ENCODE measurements at places on chromosomes 2 and 18.

- no peak for DNase-seq
Measured at GRCh38 chr2:216081012-216081411, 597 bp downstream of the PECR start.

GRCh38 chr2:953975-954686, 3.5 kb downstream of the SNTG2 start:
- no peak for DNase-seq

GRCh38 chr2:75565472-75566462, 5.0 kb upstream of the EVA1A start:
- no peak for DNase-seq

- DNase-seq: no peak
Measured at GRCh38 chr2:242011516-242011915, 142.0 kb downstream of the RTP5 start.

DNA sequence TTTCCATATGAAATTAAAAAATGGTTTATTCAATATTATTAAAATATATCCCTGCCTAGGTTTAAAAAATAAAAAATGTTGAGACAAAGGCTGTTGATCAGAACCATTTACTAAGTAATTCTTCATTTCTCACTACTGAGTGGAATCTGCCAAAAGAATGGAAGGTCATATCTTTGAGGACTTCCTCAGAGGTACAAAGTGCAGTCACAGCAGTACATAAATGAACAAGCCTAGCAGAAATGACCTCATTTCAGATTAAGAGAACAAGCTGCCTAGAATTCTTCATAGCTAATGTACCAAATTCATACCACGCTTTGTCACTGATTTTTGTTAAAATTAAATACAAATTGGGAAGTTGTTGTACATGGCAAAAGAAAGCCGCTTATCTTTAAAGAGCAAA, 318.9 kb upstream of the TFPI start:
- DNase-seq: no peak

DNA sequence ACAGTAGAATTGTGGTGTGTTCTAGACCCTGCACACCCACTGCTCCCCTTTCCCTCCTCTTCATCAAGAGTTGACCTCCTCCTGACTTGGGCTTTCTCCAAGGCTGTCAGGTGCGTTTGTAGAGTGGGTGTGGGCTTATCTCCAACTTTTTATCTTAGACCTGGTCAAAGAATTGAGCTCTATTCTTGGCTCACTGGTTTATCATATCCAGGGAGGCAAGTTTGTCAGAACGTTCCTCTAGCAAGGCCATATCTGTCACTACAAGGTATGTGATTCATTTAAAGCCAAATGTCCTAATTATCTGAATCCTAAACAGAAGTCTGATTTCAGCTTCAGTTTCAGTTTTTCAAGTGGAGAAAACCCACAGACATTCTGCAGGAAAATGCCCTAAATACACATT, 117.1 kb upstream of the MGAT5 start:
- no peak for DNase-seq

DNA sequence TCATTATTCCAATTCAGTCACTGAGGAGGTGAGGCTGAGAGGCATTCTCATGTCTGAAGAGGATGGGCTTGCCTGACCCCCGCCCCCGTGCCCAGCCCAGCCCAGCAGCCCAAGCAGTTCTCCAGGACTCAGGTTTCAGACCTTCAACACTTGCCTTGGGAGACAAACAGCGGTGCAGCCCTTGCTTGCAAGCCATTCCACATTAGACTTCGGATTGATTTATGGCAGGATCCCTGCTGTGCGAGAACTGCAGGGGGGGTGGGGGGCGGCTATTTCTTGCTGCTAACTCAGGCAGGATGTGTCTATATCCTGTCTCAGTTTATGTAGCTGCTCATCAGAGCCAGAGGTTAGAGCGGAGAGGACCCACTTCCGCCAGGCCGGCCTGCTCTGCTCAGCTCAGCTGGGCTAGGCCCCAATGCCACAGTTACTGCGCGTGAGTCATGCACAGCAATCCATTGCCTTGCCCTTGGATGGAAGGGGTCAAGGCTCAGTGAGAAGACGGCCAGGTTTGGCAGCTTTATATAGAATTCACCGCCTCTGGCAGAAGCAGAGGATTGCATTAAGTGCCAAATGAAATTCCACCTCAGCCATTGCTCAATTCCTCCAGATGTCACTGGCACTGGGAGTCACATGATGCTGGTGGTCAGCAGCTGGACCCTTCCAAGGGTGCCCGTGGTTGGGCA, 1.8 kb downstream of the GYPC start:
- DNase-seq: no peak

- DNase-seq: no peak
Measured at GRCh38 chr2:166891727-166892126, 3.4 kb downstream of the XIRP2 start.

DNA sequence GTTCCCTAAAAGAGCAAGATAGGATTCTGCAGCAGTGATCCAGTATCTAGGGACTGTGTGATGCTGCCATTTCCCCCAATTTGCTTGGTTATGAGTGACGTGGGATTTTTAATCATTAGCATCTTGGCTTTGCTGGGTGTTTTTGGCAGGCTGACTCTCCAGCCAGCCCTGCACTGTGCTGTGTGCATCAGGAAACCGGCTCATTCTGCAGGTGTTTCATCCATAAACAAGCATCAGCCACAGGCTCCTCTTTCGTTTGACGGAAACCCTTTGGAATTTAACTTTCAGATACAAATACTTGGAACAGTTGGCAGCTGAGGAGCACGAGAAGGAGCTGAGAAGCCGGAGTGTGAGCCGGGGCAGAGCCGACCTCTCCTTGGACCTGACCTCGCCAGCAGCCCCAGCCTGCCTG, 135.9 kb downstream of the TPGS2 start:
- DNase-seq: no peak

GRCh38 chr2:13996527-13996926, 636.0 kb upstream of the LRATD1 start:
- no peak for DNase-seq

GRCh38 chr18:70135604-70136003, 69.9 kb downstream of the RTTN start:
- no peak for DNase-seq

DNA sequence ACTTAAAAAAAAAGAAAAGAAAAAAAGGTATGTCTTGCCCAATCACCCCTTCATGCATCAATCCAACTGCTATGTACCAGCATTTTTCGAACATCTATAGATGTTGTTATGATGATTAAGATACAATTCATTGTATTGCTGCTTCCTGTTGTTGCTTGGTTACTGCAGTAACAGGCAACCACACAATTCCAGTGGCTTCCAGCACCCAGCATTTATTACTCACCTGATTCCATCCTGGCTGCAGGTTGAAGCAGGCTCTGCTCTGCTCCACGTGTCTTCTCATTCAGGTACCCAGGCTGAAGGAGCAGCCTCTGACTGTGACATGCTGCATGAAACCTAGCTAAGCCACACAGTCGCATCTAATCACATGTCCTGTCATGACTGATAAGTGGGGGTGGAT, 196.9 kb downstream of the INO80D start:
- no peak for DNase-seq

- no peak for DNase-seq
Measured at GRCh38 chr2:220209751-220210150, 582.3 kb downstream of the SLC4A3 start.

- no peak for DNase-seq
Measured at GRCh38 chr2:238434846-238435751, 8.4 kb downstream of the ASB1 start.

GRCh38 chr2:120943403-120944034, 207.9 kb downstream of the GLI2 start:
- no peak for DNase-seq

GRCh38 chr2:130819226-130819607, 17.5 kb upstream of the ARHGEF4 start:
- no peak for DNase-seq

- DNase-seq: no peak
Measured at GRCh38 chr18:2656237-2656980, 883 bp downstream of the SMCHD1 start.

GRCh38 chr18:76875390-76876325, 53.3 kb downstream of the ZNF236 start:
- no peak for DNase-seq

DNA sequence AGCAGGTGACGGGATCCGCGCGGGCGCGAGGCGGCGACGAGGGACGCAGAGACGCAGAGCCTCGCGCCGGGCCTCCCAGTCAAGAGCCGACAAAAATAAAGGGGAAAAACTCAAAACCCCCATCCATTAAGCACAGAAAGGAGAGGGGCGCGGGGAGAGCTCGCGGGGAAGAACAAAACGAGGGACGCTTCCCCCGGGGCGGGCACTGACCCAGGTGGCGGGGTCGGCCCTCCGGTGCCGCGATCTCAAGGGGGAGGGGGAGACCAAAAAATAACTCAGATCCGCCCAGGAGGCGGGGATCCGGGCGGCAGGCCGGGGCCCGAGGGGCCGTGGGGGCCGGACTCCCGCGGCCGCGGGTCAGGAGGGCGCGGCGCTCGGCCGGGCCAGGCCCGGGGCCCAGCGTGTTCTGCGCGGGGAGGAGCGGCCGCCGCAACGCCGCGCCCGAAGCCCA, 597 bp downstream of the RNF103 start:
- no peak for DNase-seq

- DNase-seq: no peak
Measured at GRCh38 chr18:55419947-55420664, 167.9 kb downstream of the TCF4 start.

DNA sequence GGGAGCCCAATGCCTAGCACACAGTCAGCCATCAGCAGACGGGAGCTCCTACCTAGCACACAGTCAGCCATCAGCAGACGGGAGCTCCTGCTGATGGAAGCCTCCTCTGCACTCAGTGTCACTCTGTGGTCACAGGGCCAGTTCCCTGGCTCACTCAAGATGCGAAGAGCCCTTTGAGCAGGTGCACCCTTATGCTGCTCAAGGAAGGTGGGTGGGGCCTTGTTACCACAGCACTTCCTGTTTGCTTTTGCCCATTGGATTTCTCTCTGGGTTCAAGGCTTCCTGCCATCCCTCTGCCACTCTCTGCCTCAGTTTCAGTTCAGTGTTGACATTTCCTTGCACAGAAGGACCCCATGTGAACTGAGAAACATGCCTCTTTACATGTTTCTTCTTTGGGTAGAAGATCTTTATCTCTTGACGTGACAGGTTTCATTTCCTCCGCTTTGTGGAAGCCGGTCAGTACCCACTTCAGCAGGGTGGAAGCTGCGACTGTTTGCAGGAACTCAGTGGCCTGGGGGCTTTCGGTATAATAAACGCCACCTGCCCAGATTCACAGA, 11.6 kb downstream of the TRIB2 start:
- no peak for DNase-seq

- no peak for DNase-seq
Measured at GRCh38 chr2:231347081-231347480, 48.4 kb upstream of the B3GNT7 start.

DNA sequence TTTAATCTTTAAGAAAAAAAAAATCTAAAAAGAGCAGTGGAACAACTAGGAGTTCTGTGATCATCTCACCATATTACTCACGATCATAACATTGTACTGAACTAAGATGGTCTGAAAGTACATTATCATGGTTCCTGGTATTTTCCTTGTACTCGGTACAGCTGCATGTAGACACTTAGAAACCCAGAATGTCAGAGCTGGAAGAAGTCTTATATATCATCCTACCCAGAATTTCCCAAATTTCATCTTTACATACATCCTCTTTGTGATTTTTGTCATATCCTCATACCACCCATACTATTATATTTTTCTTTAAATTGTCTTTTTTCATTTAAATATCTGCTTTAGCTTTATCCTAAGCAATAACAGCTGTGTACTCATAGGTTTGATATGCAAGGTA, 12.4 kb upstream of the ST3GAL5 start:
- DNase-seq: no peak

DNA sequence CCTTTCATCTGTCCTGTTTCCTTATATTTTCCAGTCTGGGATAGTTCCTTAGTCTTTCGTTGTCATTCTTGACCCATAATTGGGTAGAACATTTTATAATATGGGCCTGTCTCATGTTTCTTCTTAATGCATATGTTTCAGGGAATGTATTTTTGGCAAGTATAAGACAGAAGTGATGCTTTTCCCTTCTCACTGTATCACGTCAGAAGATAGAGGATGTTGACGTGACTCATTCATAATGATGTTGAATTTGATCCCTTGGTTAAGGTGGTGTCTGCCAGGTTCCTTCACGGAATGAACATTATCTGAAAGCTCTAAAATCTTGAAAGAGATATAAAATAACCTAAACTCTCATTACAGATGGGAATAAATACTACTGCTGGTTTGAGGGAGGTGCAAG, 18.8 kb downstream of the CDH7 start:
- no peak for DNase-seq

- no peak for DNase-seq
Measured at GRCh38 chr18:21599585-21600525, 649 bp downstream of the ESCO1 start.

GRCh38 chr2:239138610-239139009, 262.2 kb downstream of the HDAC4 start:
- DNase-seq: no peak

DNA sequence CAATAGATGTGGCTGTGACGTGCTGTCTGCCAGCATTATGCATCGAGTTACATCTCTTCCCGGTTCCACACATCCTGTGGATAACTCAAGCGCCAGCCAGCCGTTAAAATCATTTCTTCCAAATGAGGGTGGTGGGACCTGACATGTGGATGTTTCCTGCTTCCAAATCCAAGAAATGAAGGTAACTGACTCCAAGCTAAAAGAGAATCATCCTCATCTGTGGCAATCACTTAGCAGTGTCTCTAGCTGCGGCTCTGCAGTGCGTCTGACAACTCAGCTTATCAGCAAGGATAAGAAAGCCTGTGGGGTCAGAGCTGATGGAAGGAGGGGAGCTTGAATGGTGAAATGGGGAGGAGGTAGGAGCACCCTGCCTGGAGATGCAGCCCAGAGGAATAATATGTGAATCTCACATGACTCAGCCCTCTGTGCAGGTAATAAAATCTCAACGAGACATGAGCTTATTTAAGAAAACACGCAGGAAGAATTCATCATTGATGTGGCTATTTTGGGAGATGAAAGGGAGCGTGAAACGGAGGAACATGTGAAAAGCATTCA, 382.2 kb upstream of the TRIB2 start:
- DNase-seq: no peak

GRCh38 chr18:56060967-56061541, 473.1 kb upstream of the TCF4 start:
- DNase-seq: no peak

DNA sequence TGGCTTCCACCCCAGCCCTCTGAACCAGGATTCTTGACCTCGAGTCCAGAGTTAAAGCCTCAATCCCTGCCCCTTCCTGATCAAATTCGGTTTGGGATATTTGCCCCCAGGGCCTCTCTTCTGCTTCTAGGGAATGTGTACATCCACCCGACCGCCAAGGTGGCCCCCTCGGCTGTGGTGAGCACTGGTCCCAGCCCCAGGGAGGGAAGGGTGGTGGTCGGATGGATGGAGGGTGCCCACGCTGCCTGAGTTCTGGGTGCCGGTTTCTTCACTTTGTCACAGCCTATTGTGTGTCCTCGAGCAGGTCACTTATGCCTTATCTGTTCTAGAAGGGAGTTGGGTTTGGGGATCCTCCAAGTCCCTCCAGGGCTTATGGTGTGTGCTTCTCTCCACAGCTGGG, 6.9 kb downstream of the GMPPA start:
- no peak for DNase-seq

All from cerebellar nuclear complex (tissue), 1 donor.